Astrocyte (in vitro differentiated cells and primary cell): ENCODE measurements at places on chromosomes 7 and 10. TPM values are rescaled to one million over a fixed set of nuclear protein-coding genes. Genes with fewer than 3 reads are reported as not detected.

LGI1 gene
- total RNA-seq, result 0.41 and 2.0 TPM in 2 replicates

DNA sequence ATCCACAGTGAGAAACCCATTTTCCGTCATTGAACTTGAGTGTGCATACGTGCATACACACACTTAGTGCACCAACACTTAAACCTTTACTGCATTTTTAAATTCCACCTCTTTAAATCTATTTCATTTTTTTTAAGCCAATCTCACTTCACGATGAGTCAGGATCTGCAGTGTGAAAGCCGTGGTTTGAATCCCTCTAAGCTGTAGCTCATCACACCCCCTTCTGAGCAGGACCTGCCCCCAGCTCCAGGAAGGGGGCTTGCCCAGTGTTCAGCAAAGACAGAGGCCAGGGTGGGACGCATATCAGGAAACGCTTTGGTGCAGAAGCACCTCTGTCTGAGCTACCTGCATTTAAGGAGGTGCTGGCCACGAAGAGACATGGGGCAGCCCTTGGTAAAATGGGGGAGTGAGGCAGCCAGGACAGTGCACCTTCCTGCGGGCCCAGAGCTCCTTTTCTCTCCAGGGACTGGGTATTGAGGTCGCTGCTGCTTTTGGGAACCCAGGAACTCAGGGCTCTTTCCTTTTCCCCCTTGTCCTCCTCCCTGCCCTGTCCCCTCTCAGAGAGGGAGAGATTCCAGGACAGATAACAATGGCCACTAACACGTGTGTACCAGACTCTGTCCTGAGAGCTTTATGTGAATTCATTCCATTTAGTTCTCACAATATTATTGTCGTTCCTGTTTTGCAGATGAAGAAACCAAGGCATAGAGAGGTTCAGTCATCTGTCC is 21.7 kb downstream of the ZNF316 start:
- H3K4me3 ChIP-seq, result no peak overlapping the region
- no peak for DNase-seq

ZNF727 gene
- not detected in 2 replicates for total RNA-seq

PRF1 gene
- total RNA-seq, result 0.14 and 0.16 TPM in 2 replicates

- H3K4me3 ChIP-seq, result no peak overlapping the region
- H3K36me3 ChIP-seq, result no peaks in the 10 kb centered on the region
- no peak overlapping the region for H3K27ac ChIP-seq
- H3K4me1 ChIP-seq, result no peaks in the 10 kb centered on the region
- no peak for DNase-seq
These were observed 5.3 kb upstream of the KLRG2 start for GRCh38 chr7:139488810-139489209.

DNA sequence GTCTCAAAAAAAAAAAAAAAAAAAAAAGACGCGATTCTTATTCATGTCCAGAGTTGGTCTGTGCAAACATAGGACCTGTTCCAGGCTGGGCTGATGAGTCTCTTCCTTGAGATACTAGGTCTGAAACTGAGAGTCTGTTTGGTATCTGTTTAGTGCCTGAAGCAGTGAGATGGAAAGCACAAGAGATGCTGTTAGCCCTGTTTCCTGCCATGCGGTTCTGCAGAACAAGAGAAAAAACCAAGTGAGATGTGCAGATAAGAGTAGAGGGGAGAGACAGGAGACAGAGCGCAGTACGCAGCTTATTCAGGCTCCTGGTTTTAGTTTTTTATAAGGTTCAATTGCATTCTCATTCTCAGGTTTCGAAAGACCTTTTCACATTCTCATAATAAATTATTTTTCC is 85.8 kb upstream of the PRKCQ start:
- no peaks in the 10 kb centered on the region for H3K36me3 ChIP-seq
- H3K4me3 ChIP-seq, result no peak overlapping the region
- no peak for DNase-seq
- H3K27me3 ChIP-seq, result peaks cover 6% of the 10 kb centered on the region
- no peaks in the 10 kb centered on the region for H3K4me1 ChIP-seq

GRCh38 chr10:86757113-86757972 is 924 bp downstream of the BMPR1A start:
- H3K27me3 ChIP-seq, result no peaks in the 10 kb centered on the region
- peak overlapping the region; percentile 80 for H3K4me3 ChIP-seq
- peaks cover 6% of the 10 kb centered on the region for H3K4me1 ChIP-seq
- peak overlapping the region; percentile 77 for H3K27ac ChIP-seq
- peak; percentile 52 for DNase-seq
- H3K36me3 ChIP-seq, result no peaks in the 10 kb centered on the region

GRCh38 chr7:26684447-26684846 is 179.9 kb downstream of the SKAP2 start:
- DNase-seq, result no peak
- H3K4me3 ChIP-seq, result no peak overlapping the region
- peaks cover 8% of the 10 kb centered on the region for H3K27me3 ChIP-seq
- H3K4me1 ChIP-seq, result peaks cover 4% of the 10 kb centered on the region
- H3K27ac ChIP-seq, result no peak overlapping the region
- H3K36me3 ChIP-seq, result no peaks in the 10 kb centered on the region

MKRN1 gene
- total RNA-seq, result 91.7 and 95.7 TPM in 2 replicates

GRCh38 chr10:106446920-106447319 is 717.6 kb downstream of the SORCS1 start:
- no peak overlapping the region for H3K27ac ChIP-seq
- H3K36me3 ChIP-seq, result no peaks in the 10 kb centered on the region
- H3K4me3 ChIP-seq, result no peak overlapping the region
- no peaks in the 10 kb centered on the region for H3K4me1 ChIP-seq
- H3K27me3 ChIP-seq, result no peaks in the 10 kb centered on the region

- H3K27ac ChIP-seq, result peak overlapping the region; percentile 44
- H3K4me1 ChIP-seq, result peaks cover 37% of the 10 kb centered on the region
- H3K27me3 ChIP-seq, result peaks cover 39% of the 10 kb centered on the region
These were observed 91.3 kb downstream of the CHN2 start for GRCh38 chr7:29285861-29286260.

GRCh38 chr7:27678617-27679260 is 16.1 kb upstream of the HIBADH start:
- no peaks in the 10 kb centered on the region for H3K36me3 ChIP-seq
- H3K27me3 ChIP-seq, result no peaks in the 10 kb centered on the region
- peak overlapping the region; percentile 99 for H3K27ac ChIP-seq
- peak; percentile 38 for DNase-seq

DNA sequence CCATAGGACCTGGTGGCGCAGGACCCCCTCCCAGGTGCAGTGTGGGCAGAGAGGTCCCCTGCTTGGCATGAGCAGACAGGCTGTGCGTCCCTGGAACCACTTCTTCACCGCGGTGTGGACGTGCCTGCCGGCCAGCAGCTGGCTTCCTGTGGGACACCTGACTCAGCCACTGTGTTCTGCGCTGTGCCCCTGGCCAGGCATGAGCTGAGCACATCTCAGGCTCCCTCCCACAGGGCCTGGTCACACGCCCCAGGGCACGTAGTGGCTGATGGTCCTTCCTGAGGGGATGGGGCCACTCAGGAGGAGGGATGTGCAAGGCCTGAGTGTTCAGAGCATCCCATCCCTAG is 3.5 kb upstream of the DEPP1 start:
- no peaks in the 10 kb centered on the region for H3K36me3 ChIP-seq
- peaks cover 57% of the 10 kb centered on the region for H3K4me1 ChIP-seq
- H3K27ac ChIP-seq, result peak overlapping the region; percentile 90

DNA sequence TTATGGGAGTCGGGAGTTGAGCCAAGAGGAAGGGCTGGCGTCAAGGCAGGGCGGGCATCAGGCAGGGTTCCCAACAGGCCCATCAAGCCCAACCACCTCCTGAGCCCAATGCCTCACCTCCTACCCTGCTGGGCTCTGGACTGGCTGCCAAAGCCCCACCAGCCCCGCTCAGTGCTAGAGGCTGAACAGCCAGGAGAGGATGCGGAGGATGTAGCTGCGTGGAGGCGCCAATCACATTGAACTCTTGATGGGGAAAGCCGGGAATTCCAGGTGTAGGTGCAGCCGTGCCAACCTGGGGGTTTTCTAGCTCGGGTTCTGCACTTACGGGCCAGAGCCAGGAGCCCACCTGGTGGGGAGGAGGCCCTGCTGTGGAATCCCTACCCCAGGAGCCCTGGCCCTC is 12.9 kb downstream of the ATP5MF start:
- DNase-seq, result no peak
- H3K36me3 ChIP-seq, result peaks cover 23% of the 10 kb centered on the region
- H3K4me1 ChIP-seq, result no peaks in the 10 kb centered on the region
- H3K27ac ChIP-seq, result no peak overlapping the region
- H3K4me3 ChIP-seq, result no peak overlapping the region

DNA sequence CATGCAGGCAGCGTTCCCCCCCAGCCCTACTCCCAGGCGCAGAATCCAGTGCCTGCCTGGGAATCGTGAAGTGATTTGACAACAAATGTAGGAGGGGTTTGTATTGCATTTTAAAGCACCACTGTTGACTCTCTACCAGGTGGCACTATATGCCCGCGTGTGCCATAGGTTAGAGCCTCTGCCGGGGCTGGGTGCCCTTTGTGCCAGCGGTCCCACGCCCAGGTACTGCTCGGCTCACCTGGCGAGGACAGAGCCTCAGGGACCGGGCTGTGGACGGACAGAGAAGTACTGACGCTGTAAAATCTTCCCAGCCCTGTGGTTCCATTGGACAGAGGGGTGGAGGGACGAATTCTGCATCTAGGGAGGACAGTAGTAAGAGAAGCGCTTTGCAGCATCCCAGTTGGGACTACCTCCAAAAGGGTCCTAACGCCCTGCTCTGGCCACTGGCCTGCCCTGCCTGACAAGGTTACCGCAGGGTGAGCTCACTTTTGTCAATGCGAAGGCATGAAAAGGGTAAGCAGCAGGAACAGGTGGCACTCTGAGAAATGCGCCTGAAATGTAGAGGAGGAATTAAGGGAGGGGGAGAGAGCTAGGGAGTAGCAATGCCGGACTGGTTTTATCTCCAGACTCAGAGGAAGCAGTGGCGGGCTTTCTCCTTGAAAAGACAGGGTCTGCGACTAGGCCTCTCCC is 788 bp upstream of the CACNA2D1 start:
- DNase-seq, result no peak
- H3K4me3 ChIP-seq, result peak overlapping the region; percentile 83
- H3K4me1 ChIP-seq, result peaks cover 11% of the 10 kb centered on the region
- peak overlapping the region; percentile 23 for H3K27ac ChIP-seq
- no peaks in the 10 kb centered on the region for H3K27me3 ChIP-seq

- no peaks in the 10 kb centered on the region for H3K27me3 ChIP-seq
- peak overlapping the region; percentile 58 for H3K27ac ChIP-seq
- H3K36me3 ChIP-seq, result no peaks in the 10 kb centered on the region
- H3K4me1 ChIP-seq, result peaks cover 21% of the 10 kb centered on the region
- DNase-seq, result peak; percentile 32
- H3K4me3 ChIP-seq, result no peak overlapping the region
These were observed 33.7 kb downstream of the CAMK1D start for GRCh38 chr10:12382956-12383531.

- no peak overlapping the region for H3K27ac ChIP-seq
- no peaks in the 10 kb centered on the region for H3K27me3 ChIP-seq
- H3K4me3 ChIP-seq, result no peak overlapping the region
- H3K36me3 ChIP-seq, result no peaks in the 10 kb centered on the region
- H3K4me1 ChIP-seq, result no peaks in the 10 kb centered on the region
- DNase-seq, result no peak
These were observed 30.2 kb upstream of the GIMAP8 start for GRCh38 chr7:150420242-150420641.

OR6B1 gene
- not detected in 2 replicates for total RNA-seq

DNA sequence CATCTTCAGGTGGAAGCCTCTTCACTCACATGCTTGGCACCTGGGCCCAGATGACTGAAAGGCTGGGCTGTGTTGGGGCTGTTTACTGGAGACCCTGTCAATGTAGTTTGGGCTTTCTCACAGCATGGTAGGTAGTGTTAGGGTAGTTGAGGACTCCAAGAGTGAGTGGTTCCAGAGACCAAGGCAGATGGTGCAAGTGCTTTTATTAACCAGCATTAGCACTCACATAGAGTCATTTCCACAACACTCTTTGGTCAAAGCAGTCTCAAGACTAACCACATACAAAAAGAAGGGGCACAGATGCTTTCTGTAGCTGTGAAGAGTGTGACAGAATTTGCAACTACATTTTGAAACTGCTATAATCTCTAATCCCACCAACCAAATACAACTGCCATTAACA is 135.0 kb downstream of the RTKN2 start:
- no peaks in the 10 kb centered on the region for H3K27me3 ChIP-seq
- no peaks in the 10 kb centered on the region for H3K36me3 ChIP-seq
- peaks cover 8% of the 10 kb centered on the region for H3K4me1 ChIP-seq
- no peak overlapping the region for H3K4me3 ChIP-seq
- no peak overlapping the region for H3K27ac ChIP-seq

EIF4H gene
- total RNA-seq, result 323 and 361 TPM in 2 replicates

PFKP gene
- 356 and 361 TPM in 2 replicates for total RNA-seq

- H3K27ac ChIP-seq, result no peak overlapping the region
- H3K36me3 ChIP-seq, result no peaks in the 10 kb centered on the region
- H3K27me3 ChIP-seq, result no peaks in the 10 kb centered on the region
- no peaks in the 10 kb centered on the region for H3K4me1 ChIP-seq
These were observed 261.6 kb downstream of the ZEB1 start for GRCh38 chr10:31580646-31581045.

GRCh38 chr7:33821970-33822369 is 83.4 kb upstream of the BMPER start:
- H3K36me3 ChIP-seq, result no peaks in the 10 kb centered on the region
- no peak for DNase-seq
- no peaks in the 10 kb centered on the region for H3K27me3 ChIP-seq
- H3K4me1 ChIP-seq, result peaks cover 7% of the 10 kb centered on the region
- no peak overlapping the region for H3K4me3 ChIP-seq

- peaks cover 25% of the 10 kb centered on the region for H3K4me1 ChIP-seq
- H3K27me3 ChIP-seq, result no peaks in the 10 kb centered on the region
- H3K27ac ChIP-seq, result peak overlapping the region; percentile 97
- H3K4me3 ChIP-seq, result no peak overlapping the region
- peaks cover 8% of the 10 kb centered on the region for H3K36me3 ChIP-seq
These were observed 2.0 kb upstream of the GTPBP4 start for GRCh38 chr10:986137-986825.

FBXL13 gene
- total RNA-seq, result 1.2 and 1.6 TPM in 2 replicates

DNA sequence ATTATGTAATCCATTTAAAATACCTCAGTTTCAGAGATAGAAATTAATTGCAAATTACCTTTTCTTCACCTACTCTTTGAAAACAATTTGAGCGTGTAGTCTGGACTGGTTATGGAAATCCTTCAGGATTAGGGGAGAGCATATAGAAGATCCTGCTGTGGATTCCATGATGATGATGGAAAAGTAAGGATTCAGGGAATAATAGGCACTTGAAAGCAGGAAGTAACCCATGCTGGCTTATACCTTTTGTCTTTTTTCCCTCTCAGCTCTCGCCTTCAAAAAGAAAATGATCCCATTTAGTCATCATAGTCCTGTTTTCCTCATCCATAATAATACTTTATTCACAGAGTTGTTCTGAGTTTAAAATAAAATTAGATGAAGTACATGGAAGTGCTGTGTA is 4.4 kb downstream of the HBP1 start:
- no peak for DNase-seq
- H3K4me1 ChIP-seq, result no peaks in the 10 kb centered on the region
- H3K36me3 ChIP-seq, result no peaks in the 10 kb centered on the region
- no peak overlapping the region for H3K4me3 ChIP-seq

GRCh38 chr10:38159004-38159403 is 64.9 kb downstream of the ZNF37A start:
- H3K4me3 ChIP-seq, result no peak overlapping the region
- DNase-seq, result no peak
- no peaks in the 10 kb centered on the region for H3K4me1 ChIP-seq
- H3K27me3 ChIP-seq, result no peaks in the 10 kb centered on the region
